Stimulated activated CD4-positive, alpha-beta T cell treated with anti-CD3 and anti-CD28 coated beads, Interleukin-4, amount 100 ng/mL, for 48 hours (primary cell): ENCODE measurements at places on chromosomes 11 and 22.
A peak's percentile ranks its signal among the peaks of the same experiment; 100 is the strongest.

GRCh38 chr11:130945896-130946295 lies 29.6 kb upstream of the SNX19 start:
- DNase-seq = no peak

DNA sequence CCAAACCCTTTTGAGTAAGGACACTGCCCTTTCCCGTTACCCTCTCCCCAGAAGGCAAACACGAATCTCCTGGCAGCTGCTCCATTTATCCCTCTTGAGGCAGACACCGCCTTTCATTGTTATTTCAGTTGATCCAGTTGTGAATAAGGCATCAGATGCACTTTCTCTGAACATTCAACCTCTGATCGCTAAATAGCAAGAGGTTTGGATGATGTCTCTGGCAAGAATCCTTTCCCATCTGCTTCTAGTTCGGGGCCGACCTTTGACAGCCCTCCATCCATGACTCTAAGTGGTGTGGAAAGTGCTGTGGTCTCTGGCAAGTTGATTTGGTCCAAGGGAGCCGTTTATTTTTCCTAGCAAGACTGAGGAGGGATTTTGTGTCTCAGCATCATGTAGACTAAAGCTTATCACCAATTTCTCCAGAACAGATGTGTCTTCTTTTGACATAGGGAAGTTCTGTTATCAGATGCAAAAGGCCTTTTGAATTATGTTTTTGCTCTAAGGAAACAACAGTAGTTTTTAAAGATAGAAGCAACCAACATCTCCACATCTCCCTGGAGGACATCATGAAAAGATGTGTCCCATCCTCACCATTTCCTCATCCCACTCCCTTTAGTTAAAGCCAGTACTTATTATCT lies 123.6 kb downstream of the CCDC34 start:
- DNase-seq = no peak

DNA sequence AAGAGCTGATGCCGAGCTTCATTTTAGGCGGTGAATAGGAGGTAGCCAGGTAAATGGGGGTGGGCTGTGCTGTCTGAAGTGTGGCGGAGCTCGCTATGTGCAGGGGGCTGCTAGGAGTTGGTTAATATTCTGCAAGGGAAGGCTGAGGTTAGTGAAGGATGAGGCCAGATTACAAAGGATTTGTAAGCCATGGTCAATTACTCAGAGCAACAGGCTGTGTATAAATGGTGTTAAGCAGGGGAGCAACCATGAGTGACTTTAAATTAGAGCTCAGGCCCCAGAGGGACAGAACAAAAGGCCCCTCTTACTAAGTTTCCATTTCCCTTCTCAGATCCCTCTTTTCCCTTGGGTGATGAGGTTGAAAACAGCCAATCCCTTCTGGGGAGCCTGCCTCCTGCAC lies 7.3 kb upstream of the MCAM start:
- DNase-seq = no peak

- DNase-seq = peak; percentile 74
Measured at GRCh38 chr22:37282385-37282677, at the start of gene CYTH4. Gene CYTH4, plus strand, starts transcription at chr22:37282508. Its CDS starts 62 bp downstream, at chr22:37282570.

GRCh38 chr11:83302151-83302550 lies 16.0 kb upstream of the CCDC90B start:
- DNase-seq = no peak

DNA sequence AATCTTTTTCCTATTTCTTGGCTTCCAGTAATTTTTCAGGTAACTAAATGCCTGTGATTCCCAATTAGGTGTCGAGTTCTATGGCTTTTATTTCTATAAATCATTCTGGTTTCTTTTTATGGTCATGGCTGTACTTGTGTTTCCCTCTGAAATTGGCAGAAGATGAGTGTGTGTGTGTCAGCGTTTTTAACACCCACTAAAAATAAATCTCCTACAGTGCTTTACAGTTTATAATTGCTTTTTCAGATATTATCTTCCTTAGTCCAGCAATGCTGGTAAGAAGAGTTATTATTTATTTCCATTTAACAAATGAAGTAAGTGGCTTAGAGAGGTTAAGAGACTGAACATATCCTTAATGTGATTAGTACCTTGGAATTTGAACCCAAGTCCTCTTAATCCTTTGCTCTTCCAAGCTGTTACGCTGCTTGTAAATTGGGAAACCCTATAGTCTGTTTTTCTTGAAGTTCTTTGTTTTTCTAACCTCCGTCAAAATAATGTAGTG lies 125.2 kb downstream of the TEAD1 start:
- DNase-seq = no peak

DNA sequence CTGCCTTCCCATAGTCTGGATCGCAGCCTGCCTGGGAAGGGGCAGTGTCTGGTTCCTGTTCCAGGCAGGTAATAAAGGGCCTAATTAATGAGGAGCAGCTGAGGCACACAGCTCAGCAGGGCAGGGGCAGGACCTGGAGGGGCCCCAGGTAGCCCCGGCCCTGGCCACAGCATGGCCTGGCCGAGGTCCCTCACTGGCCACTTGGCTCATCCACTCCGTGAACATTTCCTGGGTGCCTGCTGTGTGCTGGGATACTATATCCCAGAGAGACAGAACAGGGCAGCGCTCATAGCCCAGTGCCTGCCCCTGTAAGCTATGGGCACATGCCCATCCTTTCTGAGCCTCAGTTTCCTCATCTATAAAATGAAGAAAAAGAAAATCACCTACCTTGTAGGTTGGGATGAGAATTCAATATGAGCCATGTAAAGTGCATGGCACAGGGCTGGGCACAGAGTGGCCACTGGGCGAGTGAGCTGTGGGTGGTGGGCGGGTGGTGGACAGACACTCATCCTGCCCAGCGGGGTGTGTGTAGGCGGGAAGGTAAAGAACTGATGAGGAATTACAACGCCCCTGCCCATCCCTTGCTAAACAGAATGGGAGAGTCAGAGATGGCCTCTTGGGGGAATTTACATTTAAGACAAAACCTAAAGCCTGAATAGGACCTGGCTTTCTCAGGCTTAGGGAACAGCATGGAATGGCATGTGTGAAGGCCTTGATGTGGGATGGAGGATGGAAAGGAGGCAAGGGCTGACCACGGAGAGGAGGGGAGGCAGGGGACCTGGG lies 9.2 kb downstream of the MYRF start:
- no peak for DNase-seq

- DNase-seq = no peak
Measured at GRCh38 chr22:36746375-36746970, 29.4 kb downstream of the IFT27 start.

DNA sequence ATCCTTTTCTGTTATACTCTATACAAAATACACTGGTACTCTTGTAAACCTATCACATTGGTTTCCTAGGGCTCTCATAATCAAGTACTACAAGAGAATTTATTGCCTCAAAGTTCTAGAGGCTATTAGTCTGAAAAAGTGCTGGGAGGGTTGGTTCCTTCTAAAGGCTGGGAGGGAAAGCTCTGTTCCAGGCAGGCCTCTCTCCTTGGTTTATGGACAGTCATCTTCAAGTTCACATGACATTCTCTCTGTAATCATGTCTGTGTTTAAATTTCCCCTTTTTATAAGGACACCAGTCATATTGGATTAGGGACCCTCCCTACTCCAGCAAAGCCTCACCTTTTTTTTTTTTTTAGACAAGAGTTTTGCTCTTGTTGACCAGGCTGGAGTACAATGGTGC lies 9.1 kb downstream of the SLC36A4 start:
- no peak for DNase-seq

- no peak for DNase-seq
Measured at GRCh38 chr22:49727191-49727880, 100.3 kb downstream of the BRD1 start.

DNA sequence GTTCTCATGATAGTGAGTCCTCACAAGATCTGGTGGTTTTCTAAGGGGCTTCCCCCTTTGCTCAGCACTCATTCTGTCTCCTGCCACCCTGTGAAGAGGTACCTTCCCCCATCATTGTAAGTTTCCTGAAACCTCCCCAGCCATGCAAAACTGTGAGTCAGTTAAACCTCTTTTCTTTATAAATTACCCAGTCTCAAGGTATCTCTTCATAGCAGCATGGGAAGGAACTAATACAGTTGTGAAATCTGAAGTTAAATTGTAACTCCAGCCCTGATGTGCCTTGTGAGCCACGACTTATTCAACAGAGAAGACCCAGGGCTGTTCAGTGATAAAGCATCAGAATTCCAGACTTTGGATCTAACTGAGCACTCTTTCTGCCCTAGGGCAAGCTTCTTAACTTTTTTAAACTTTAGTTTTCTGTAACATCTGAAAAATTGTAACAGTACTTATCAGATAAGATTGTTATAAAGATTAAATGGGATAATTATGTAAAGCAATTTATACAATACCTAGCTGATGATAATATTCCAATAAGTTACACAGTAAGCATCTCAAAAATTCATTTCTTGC lies 220.0 kb downstream of the TRPC6 start:
- DNase-seq = no peak

GRCh38 chr11:15882876-15883454 lies 473.4 kb downstream of the SOX6 start:
- no peak for DNase-seq

GRCh38 chr22:49307870-49308269 lies 519.8 kb downstream of the BRD1 start:
- DNase-seq = no peak

GRCh38 chr11:66317723-66318599 lies 1.1 kb upstream of the CD248 start:
- no peak for DNase-seq

DNA sequence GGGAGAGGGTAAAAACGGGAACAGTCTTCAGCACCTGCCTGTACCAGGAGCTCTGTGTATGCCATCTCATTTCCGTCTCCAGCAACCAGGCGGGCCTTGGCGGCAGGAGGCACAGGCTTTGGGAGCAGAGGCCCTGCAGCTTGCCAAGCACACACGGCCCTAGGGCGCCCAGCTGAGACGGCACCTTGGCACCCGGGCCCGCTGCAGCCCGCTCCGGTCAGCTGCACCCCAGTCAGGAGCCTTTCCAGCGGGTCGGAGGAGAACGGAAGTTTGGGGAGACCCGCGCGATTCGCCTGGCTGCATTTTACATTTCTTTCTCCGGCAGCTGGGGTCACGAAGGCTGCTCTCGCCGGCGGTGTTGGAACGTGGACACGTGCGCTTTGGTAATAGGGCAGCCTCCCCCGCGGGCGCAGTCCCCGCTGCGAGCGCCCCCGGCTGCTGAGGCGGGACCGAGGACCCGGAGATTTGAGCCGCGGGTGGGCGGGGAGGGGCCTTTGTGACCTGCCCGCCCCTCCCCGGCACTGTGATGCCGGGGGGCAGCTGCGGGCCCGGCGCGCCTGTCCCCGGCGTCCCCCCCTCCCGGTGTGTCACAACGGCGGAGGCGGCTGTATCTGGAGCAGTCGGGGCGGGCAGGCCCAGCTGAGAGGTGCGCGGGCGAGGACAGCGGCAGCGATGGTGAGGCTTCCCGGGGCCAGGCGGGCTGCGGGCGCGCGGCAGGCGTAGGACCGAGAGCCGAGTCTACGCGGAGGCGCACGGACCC lies at the start of gene TUBA8:
TUBA8 (plus strand) TSS at position 616 of the 760 bp plus-strand sequence; CDS start at position 673, 57 bp downstream.
- no peak for DNase-seq

DNA sequence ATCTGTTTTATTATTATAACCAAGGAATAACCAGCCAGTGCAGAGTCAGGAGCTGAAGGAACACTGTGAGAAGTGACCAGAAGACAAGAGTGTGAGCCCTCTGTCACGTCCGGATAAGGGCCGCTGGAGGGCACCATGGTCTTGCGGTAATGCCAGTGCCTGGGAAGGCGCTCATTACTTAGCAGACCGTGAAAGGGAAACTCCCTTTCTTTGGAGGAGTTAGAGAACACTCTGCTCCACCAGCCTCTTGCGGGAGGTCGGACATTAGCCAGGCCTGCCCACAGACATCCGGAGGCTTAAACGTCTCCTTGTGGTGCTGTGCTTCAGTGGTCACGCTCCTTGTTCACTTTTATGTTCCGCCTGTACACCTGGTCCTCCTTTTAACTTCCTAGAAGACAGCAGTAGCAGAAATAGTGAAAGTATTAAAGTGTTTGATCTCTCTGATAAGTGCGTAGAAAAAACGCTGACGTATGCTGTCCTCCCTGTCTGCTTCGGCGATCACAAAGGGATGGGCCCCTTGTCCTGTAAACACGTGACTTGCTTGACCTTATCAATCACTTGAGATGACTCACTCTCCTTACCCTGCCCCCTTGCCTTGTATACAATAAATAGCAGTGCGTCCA lies 120.6 kb upstream of the LMO1 start:
- no peak for DNase-seq

DNA sequence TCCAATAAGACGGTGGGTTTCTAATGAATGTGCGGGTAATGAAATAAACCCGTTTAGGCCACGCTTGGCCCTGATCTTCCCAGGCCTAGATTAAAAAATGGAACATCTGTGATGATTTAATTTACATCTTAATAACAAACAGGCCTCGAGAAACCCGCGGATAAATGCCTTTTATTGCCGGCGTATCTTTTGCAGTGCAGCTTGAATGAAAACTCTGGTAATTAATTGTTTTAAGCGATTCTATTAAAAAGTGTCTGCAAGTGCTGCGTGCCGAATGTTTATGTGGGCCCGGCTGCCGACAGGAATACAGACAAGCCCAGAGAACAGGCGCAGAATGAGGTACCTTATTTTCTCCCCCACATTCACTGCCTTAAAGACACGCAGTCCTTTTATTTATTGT lies 420.7 kb downstream of the MN1 start:
- no peak for DNase-seq

DNA sequence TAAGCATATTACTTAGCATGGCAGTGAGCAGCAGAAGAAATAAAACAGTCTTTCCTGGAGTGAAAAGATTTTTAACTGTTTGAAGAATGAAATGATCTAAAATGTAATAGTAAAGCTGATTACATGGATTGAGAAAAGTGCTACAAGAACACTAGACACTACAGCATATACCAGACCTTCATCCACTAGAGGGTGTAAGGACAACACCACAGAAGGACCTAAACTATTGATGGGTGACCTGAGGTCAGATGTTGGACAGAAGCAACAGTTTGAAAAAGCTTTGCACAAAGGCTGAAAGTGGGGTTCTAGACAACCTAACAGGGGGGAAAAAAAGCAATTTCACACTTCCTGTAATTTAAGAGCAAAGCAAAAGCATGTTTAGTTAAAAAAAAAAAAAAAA lies 97.7 kb downstream of the RBFOX2 start:
- no peak for DNase-seq

GRCh38 chr22:33726294-33726734 lies 194.0 kb downstream of the LARGE1 start:
- no peak for DNase-seq

GRCh38 chr11:85831050-85831449 lies 20.1 kb upstream of the SYTL2 start:
- DNase-seq = no peak

DNA sequence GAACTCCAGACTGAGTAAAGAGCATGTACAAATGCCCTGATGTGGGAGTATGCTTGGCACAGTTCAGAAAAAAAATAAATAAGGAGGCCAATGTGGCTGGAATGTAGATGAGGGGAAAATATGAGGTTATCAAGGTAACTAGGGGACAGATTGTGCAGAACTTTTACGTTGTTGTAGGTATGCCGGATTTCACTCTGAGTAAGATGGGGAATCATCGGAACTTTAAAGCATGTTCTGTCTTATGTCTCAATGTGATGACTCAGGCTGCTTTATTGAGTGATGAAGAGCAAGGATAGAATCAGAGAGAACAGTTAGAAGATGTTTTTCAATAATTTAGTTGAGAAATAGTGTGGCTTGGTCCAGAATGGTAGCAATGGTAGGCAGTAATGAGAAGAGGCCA lies 130.4 kb downstream of the C11orf87 start:
- no peak for DNase-seq

- no peak for DNase-seq
Measured at GRCh38 chr11:9820260-9820659, 156.4 kb downstream of the SWAP70 start.

- no peak for DNase-seq
Measured at GRCh38 chr11:106208760-106209159, 131.3 kb downstream of the AASDHPPT start.

- DNase-seq = no peak
Measured at GRCh38 chr11:121793291-121793690, 322.7 kb downstream of the BLID start.
